ENCODE measurements at places on chromosomes 7 and 10.

- no peak for DNase-seq
Measured at GRCh38 chr10:22609251-22609650, 105.1 kb downstream of the PIP4K2A start.

GRCh38 chr7:48512892-48513291 is 341.6 kb downstream of the ABCA13 start:
- DNase-seq = no peak

GRCh38 chr10:11849911-11850310 is 26.8 kb downstream of the PROSER2 start:
- DNase-seq = no peak

DNA sequence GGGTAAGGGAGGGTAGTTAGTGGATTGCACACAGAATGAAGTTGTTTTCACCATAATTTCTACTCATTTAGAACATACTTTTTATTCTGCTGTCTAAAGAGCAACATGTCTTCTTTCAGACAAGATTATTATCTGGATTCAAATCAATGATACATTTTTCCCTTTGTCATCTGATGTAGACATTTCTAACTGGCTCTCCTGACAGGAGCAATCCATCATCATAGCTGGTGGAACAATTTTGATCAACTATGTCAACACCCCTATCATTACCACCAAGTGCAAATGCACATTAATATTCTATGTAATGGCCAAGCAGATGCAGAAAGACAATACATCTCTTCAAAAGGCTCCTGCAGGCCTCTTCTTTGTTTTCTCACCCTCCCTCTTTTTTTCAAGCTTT is 672.9 kb upstream of the LRRTM3 start:
- DNase-seq = no peak

DNA sequence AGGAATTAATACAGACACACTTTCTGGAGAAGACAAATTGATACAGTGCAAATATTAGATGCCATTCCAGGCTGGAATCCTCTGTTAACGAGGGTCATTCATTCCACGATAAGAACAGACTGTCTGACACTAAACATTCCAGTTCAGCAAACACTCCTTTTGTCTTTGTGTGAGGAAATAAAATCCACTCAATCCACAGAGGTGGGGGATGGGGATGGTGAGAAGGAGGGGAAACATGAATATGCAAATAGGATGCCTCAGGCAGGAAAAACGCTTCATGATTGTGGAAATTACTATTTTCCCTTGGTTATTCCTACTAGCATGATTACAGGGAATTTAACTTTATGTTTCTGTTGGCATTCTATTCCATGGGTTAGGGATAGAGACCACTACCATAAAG is 196.9 kb upstream of the CDCA7L start:
- DNase-seq = no peak

GRCh38 chr7:129906700-129907099 is 46.1 kb downstream of the UBE2H start:
- DNase-seq = no peak
